ENCODE measurements at places on chromosomes 1 and 21. TPM values are rescaled to one million over a fixed set of nuclear protein-coding genes. Genes with fewer than 3 reads are reported as not detected.

The RNU1-3 gene
- total RNA-seq: 2,748 TPM

DNA sequence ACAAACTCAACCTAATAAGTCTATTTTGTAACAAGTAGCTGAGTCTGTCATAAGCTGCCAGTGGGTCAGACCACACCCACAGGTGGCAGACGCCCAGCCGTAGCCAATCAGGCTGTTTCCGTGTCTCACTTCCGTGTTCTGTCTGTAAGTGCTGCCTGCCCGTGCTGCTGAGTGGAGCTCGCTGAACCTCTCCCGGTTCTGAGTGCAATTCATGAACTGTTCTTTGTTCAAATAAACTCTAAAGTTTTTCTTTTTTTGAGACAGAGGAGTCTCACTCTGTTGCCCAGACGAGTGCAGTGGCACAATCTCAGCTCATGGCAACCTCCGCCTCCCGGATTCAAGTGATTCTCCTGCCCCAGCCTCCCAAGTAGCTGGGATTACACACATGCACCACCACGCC, 25.1 kb downstream of the POFUT2 start:
- H3K4me1 ChIP-seq: no peaks in the 10 kb centered on the region
- H3K4me3 ChIP-seq: no peak overlapping the region
- no peaks in the 10 kb centered on the region for H3K36me3 ChIP-seq
- no peak overlapping the region for H3K27ac ChIP-seq
- no peak for DNase-seq

DNA sequence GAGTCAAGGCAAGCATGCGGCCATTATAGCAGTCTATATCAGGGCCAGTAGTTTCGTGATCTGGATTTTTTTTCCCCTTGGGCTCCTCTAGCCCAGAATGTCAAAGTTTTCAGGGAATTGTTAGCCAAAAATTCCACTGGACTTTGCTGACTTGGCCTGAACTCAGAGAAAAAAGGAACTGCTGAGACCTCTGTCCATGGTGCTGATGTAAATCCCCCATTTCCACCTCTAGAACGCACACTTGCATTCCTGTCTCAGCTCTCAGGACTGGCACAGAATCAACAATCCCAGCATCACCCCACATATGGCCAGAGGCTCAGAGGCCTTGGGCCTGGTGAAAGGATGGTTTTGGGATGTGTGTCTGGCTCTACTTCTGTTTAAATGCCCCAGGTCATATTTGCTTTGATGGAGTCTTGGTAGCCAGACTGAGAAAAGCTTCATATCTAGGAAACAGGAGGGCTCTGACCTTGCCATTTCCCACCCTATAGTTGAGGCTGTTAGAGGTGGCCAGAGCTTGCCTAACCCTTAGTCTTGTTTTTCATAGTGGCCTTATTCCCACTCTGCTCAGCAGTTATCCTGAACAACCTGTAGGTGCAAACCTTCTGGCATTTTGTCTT, 16.9 kb upstream of the EFCAB14 start:
- H3K27me3 ChIP-seq: no peaks in the 10 kb centered on the region
- H3K4me1 ChIP-seq: no peaks in the 10 kb centered on the region
- H3K27ac ChIP-seq: no peak overlapping the region
- H3K36me3 ChIP-seq: no peaks in the 10 kb centered on the region

DNA sequence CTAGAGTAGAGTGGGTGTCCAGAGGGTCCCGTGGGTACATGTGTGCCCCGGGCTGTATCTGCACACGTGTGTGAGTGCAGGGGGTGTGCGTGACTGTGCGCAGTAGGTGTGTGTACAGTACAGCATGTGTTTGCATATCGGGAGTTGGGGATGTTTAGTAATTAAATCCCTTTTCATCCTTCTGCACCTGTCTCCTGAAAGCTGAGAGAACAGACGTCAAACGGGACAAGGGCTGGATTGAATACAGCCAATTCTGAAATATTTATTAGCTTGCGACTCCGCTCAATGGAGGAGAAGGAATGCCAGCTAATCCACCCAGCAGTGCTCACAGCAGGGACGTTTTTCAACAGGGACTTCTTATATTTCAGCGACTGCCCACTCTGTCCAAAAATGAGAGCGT, 44.7 kb upstream of the CASZ1 start:
- H3K4me1 ChIP-seq: no peaks in the 10 kb centered on the region
- peaks cover 20% of the 10 kb centered on the region for H3K27me3 ChIP-seq
- H3K27ac ChIP-seq: no peak overlapping the region
- DNase-seq: no peak

DNA sequence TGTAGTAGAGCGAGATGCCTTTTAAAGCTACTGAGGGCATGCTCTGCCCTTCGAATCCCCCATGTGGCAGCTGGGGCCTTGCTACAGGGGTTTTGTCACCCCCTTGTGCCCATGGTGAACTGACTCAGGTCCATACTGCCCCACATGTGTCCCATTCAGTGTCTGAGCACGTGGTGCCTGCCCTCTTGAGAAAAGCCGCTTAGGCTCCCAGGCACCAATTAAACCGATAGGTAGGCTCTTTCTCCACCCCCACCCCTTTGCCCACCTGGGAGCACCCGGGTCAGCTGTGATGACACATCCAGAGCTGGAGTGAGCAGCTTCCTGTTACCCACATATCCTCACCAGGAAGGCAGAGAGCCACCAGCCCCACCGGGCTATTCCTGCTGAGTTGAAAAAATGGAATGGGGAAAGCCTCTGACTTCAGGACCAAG, 30.5 kb downstream of the TMCC2 start:
- no peaks in the 10 kb centered on the region for H3K36me3 ChIP-seq
- H3K27me3 ChIP-seq: no peaks in the 10 kb centered on the region
- no peak overlapping the region for H3K4me3 ChIP-seq
- no peak for DNase-seq
- H3K4me1 ChIP-seq: peaks cover 13% of the 10 kb centered on the region

DNA sequence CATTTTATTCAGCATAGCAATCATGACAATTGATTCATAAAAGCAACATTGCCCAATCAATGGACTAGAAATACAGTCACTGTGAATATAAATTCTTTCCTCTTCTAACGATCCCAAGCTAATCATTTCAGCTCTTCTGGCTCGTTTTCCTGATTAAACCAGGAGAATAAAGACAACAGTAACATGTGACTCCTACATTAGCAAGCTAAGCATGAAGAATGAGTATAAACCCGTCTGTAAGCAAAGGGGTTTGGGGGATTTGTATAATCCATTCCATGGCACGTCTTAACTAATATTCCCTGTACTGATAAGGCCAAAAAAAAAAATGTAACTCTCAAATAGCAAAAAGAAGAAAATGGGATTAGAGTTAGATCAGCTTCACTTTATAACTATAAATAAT, 21.6 kb downstream of the IRF2BP2 start:
- no peak overlapping the region for H3K4me3 ChIP-seq
- H3K4me1 ChIP-seq: no peaks in the 10 kb centered on the region
- no peaks in the 10 kb centered on the region for H3K27me3 ChIP-seq
- no peak for DNase-seq
- H3K27ac ChIP-seq: no peak overlapping the region

The MSTO1 gene
- 27.2 TPM for total RNA-seq

The HSD3B2 gene
- total RNA-seq: not detected

DNA sequence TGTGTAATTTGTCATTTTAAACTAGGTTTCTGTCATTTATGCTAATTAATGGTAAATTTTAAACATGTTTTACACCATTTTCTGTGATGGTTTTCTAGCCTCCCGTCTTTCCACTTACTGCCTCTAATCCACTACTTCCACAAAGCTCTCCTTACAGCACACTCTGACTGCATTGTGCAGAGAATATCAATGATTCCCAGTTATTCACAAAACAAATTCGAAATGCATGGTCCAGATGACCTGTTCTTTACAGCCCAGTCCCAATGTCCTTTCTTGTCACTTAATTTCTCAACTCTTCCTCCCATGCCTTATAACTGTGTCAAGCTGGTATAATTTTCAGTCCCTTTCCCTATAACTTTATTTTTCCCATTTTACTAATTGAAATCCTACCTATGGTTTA, 770.5 kb downstream of the USP25 start:
- H3K4me3 ChIP-seq: no peak overlapping the region
- no peak overlapping the region for H3K27ac ChIP-seq
- no peaks in the 10 kb centered on the region for H3K36me3 ChIP-seq
- H3K4me1 ChIP-seq: no peaks in the 10 kb centered on the region
